ENCODE measurements at places on chromosomes 5 and 9.

DNA sequence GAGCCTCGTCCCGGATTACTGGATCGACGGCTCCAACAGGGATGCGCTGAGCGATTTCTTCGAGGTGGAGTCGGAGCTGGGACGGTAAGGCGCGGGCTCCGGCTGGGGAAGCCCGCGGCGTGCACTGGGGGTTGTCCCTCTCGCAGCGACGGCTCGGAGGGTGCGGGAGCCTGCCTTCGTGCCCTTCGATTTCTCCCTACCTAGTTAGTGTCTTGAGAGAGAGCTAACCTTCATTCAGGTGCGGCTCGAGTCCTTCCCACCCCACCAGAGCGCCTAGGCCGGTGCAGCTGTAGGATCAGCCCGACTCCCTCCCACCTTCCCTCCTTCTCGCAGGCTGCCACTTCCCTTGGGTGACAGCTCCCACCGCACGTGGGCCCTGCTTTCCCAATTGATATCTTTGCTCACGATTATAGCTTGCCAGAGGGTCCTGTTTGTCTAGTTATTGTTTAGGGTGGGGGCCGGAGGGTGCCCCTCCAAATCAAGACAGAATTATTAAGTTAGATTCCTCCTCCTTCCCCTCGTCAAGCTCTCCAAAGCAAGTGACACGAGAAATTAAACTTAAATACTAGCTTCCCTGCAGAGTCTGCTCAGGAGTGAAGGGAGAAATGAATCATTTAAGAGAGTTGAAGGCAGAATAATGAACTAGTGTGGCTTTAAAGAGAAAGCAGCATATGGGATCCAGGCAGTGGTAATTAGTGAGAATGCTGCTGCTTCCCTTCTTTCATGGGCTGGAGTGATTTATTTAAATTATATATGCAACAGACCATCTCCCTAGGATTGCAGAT is 569 bp downstream of the CAMK4 start:
- no peak for DNase-seq

DNA sequence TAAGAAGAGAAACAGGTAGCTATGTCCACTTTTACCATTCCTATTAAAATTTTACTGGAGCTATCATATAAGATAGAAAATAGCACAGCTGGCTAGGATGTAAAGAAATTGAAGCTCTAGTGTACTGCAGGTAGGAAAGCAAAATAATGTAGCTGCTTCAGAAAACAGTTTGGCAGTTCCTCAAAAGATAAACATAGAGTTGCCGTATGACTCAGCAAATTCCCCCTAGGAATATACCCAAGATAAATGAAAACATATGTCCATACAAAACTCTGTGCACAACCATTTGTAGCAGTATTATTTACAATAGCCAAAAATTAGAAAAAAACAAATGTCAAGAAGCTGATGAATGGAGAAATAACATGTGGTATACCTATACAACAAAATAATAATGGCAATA is 64.6 kb upstream of the SHISAL2B start:
- DNase-seq = no peak

DNA sequence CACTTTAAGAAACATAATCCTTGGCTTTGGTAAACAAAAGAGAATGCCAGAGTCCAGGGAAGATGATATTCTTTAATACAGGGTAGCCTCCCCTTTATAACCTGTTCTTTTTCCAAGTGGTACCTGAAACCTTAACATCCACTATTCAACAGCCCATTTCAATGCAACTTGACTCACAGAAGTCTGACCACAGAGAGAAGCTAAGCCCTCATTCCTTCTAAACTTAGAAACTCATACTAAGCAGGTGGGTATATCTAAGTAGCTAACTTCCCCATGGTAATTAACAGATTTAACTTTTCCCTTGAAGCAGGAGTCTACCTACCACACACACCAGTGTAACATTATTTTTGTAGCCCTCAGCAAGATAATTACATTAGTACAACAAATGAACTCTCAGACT is 91.9 kb downstream of the CEMIP2 start:
- DNase-seq = no peak

DNA sequence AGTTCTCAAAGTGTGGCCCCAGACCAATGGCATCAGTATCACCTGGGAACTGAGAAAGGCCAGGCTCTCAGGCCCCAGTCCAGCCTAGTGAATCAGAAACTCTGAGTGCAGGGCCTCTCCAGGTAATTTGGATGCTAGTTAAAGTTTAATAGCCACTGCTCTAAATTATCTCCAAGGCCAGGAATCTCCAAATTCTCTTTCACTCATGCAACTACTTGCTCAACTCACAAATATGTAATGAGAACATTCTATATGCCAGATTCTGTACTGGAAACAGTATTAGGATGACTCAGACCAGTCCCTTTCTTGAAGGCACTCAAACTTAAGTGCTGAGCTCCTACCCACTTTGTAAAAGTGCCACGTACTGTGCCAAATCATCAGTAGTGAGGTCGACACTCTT is 84.6 kb downstream of the PAPPA start:
- no peak for DNase-seq

- DNase-seq = no peak
These were observed 32.9 kb downstream of the ACER2 start for GRCh38 chr9:19441730-19442129.

DNA sequence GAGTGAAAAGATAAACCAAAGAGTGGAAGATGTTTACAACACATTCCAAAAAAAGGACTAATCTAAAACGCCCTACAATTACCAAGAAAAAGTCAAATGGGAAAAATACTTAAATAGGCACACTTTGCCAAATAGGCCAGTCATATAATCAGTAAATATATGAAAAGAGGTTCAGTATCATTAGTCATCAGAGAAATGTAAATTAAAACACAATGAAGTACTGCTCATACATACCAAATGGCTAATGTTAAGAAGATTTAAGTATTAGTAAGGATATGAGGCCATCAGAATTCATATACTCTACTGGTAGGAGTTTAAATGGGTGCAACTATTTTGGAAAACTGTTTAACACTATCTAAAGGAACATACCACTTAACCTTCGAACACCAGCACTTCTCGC is 47.6 kb downstream of the ZDHHC21 start:
- DNase-seq = no peak

DNA sequence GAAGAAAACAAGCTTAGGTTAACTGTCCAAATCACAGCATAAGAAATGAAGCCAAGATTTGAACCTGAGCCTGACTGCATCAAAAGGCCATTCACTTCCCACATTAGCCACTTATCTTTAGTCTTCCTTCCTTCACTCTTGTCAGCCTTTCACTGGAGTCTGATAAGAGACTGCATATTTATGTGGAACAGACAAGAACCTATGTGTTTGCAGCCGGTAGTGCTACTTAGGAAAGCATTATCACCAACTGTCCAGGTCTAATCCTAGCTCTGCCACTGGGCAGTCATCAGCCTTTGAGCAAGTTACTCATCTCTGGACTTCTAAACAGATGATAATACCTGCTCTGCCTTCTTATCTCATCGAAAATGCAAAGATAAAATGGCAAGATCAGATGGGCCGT is 12.1 kb upstream of the ATP6V0E1 start:
- DNase-seq = no peak

- DNase-seq = no peak
These were observed 30.8 kb downstream of the TAS2R1 start for GRCh38 chr5:9599391-9599790.

DNA sequence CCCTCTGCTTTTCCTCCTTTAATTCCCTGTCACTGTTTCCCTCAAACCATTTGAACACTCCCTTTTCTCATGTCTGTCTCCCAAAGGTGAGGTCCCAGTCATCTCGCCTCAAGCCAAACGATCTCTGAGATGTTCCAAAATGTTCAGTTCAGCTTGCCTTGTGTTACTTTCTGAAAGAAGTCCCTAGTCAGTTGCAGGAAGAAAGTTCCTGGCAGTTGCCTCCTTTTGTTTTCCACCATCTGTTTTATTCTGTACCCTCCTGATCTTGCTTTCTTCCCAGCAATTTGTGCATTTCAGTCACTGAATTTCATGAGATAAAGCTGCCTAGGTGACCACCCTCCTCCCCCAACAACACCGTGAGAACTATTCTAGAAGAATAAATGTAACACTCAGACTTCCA is 277.5 kb downstream of the EPB41L4A start:
- DNase-seq = no peak

- no peak for DNase-seq
These were observed 38.3 kb downstream of the LRSAM1 start for GRCh38 chr9:127489471-127490115.

- DNase-seq = no peak
These were observed 21.1 kb downstream of the CPEB4 start for GRCh38 chr5:173909199-173909598.

GRCh38 chr5:55708732-55709131 is 3.4 kb downstream of the SLC38A9 start:
- no peak for DNase-seq

- no peak for DNase-seq
These were observed 42.7 kb downstream of the UBE2QL1 start for GRCh38 chr5:6491196-6491918.

- no peak for DNase-seq
These were observed 69.0 kb downstream of the MVB12B start for GRCh38 chr9:126395439-126396212.

DNA sequence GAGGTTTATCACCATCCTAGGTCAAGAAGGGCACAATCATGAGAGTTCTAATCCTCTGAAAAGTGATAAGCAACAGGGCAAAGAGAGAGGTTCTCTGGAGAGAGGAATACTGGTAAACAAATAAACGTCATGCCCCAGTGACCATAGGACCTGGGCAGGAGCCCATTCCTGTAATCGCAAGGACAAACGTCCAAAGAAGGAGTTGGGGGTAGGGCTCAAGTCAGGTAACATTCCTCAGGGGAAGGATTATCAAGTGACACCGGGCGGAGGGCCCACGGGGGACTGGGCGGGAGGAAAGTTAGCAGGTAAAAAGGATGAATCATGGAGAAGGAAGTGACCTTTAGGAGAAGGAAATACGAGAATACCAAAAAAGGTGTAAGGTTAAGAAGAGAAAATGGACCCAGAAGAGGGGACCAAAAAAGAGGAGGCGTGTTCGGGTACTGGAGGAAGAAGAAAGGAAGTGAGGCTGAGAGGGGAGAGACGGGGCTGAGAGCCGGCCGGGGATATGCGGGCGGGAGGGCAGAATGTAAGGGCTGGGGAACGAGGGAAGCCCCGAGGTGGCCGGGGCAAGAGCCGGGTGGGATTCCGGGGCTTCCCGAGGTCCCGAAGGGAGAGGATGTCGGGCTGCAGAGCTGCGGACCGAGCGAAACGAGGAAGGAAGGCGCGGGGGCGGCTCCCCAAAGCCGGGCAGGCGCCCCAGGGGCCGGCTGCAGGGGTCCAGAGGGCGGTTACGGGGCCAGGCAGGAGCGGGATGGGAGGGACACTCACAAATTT is 583 bp downstream of the DIAPH1 start:
- peak; percentile 56 for DNase-seq

DNA sequence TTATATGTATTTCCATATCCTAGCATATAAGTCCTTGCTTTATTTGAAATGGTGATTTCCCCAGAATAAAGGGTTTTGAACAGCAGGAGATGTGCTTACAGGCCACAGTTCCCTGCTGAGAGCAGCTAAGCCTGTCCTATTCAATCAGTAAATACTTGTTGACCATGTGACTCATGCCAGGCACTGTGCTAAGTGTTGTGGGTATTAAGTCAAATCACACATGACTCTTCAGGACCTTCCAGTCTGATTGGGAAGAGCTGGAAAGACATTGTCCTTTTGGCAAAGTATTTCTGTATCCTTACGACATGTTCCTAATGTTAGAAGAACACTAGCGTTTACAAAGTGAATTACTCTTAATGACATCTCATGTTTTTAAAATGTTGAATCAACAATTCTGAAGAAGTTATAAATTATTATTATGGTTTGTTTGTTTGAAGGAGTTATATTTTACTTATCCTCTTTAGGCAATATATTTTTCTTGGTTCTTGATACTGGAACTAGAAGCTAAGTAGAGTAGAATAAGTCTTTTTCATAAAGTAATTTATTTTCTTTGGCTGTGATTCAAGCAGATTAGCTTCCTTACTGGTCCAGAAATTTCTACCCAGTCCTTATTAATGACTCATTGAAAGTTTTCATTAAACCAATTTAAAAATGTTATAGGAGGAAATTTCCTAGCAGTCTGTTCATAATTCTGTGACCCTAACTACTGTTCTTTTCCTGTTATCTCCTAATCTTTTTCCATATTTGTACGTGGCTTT is 82.1 kb downstream of the GAPVD1 start:
- DNase-seq = no peak

GRCh38 chr5:157443041-157443549 is 16.9 kb upstream of the NIPAL4 start:
- DNase-seq = no peak

- DNase-seq = no peak
These were observed 127.5 kb upstream of the CDKN2B start for GRCh38 chr9:22136461-22137096.

DNA sequence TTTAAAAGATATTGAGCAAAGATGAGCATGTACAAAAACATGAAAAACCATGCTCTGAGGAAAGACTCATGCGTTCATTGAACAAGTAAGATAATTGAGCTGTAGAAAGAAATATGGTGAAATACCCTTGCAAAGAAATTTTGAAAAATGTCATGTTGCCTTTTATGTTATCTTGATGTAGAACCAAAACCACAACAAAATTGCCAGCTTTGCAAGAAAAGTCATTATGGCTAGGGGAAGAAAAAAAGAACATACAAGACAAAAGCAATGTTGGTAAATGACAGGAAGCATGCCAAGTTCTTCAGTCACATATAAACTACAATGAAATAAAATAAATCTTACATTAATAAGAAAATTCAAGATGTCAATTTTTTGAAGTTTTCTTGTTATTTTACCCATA is 368.0 kb downstream of the IRX1 start:
- DNase-seq = no peak

DNA sequence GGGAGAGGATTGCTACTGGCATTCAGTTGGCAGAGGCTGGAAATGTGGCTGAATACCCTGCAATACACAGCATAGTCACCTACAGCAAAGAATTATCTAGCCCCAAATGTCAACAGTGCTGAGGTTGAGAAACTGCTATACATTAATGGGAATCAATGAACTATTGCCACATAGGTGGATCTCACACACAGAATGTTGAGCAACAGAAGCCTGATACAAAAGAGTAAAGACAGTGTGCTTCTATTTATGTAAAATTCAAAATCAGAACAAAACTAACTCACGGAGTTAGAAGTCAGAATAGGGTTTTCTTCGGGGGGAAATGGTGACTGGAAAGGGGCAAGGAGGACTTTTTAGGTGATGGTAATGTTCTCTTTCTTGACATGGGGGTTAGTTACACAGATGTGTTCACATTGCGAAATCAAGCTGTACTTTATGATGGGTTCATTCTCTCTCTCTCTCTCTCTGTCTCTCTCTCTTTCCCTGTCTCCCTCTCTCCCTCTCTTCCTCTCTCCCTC is 45.7 kb upstream of the PANK3 start:
- DNase-seq = no peak

- DNase-seq = no peak
These were observed 29.9 kb downstream of the ACSL6 start for GRCh38 chr5:131981516-131981915.

- DNase-seq = no peak
These were observed 96.7 kb upstream of the CHD1 start for GRCh38 chr5:99025298-99026045.

All from stimulated activated CD4-positive, alpha-beta T cell treated with anti-CD3 and anti-CD28 coated beads, Interleukin-1b, Interleukin-23, amount 100 ng/mL, for 24 hours (primary cell).